ENCODE measurements at places on chromosomes 2 and 18.

DNA sequence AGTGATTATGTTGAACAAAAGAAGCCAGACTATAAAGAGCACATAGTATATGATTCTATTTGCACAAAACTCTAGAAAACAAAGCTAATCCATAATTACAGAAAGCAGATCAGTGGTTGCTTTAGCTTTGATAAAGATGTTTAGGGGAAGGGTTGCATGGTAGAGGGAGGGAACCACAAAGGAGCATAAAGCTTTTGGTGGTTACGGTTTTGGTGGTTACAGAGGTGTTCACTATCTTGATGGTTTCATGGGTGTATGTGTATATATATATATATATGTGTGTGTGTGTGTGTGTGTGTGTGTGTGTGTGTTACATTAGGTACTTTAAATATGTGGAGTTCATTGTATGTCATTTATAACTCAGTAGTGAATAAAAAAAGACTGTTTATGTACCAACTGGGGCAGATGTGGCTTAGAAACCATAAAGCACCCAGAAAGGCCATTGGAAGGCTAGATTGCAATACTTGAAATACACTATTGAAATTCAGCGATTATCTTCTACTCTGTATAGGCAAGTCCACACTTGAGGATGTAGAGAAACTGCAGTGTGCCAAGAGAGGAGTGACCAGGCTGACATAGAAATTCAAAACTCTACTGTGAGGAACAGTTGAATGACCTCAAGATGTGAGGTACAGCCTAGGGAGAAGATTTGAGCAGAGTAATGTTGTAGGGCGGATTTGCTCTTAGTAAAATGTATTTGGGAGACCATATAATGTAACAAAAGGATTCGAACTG lies 60.6 kb downstream of the CAB39 start:
- DNase-seq: no peak

DNA sequence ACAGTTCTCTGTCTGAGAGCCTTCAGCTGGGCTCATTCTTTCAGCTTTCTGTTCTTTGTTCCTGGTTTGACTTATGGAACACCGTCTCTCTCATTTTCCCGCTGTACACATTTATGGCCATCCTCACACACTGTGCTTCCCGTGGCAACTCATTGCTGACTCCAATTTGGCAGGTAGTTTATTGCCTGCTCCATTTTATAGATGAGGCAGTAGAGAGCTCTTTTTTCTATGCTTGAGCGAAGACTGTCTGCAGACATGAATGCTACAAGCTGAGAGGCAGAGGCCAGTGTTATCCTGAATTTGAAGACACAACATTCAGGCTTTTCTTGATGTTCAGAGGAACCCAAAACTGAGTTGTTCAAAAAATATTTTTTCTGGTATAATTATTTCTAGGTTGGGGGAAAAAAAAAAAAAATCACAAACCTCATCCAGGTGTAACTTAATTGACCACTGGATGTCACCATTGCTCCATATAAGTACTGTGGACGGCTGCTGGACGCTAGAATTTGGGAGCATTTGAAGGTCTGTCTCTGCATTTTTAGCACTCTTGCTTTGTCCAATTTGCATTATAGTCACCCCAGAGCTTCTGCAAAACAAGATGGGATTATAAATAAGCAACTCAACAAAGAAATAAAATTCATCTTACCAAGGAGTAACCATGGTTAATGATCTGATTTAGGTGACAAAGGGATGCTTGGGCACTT lies 83.5 kb downstream of the HRH4 start:
- DNase-seq: no peak

DNA sequence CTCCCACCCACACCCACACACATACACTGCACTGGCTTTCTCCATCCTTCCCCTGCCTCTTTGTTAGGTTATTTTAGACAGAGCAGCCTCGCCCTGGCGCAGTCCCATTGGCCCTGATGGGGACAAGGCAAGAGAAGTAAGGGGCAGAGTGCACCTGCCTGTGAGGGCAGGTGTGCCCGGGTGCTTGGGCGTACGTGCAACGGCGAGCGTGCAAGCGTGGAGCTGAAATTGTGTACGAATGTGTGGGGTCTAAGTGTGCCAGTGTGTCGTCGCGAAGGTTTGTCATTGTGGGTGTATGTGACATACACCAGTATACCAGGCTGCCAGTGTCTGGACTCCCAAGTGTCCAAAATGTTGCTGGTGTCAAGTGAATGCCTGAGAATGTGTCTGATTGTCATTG lies 544 bp downstream of the LRATD1 start:
- no peak for DNase-seq

GRCh38 chr18:47492691-47493090 lies 241.2 kb upstream of the SKOR2 start:
- no peak for DNase-seq

GRCh38 chr2:138035608-138036217 lies 71.4 kb downstream of the HNMT start:
- DNase-seq: no peak

- DNase-seq: no peak
These were observed 113.7 kb upstream of the MAP4K3 start for GRCh38 chr2:39550701-39551285.

GRCh38 chr18:43774497-43774896 lies 497.2 kb upstream of the SYT4 start:
- DNase-seq: no peak

DNA sequence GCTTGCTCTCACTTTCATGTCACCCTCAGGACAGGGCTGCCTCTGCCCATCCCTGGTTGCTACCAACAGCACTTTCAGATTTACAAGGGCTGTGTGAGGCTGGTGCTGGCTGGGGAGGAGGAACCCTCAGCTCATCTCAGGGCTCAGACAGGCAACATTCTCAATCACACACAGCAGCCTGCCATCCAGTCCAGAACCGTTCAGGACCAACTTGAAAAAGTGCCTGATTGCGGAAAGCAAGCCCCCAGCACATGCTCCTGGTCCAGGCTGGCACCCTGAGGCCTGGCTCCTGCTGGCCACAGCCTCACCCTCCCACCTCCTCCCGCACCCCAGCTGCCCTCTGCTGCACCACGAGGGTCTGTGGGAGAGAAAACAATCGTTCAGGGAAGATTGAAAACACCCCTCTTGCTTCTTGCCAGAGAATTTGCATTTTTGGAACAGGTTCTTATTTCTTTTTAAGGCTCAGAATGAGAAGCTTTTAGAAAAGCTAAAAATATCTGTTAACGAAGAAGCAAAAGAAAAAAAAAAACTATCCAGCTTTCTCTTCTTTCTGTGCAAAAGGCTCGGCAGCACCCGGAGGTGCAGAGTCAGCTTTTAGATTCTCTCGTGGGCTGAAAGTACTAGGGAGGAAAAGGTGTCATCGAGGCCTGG lies 403.8 kb upstream of the ID2 start:
- DNase-seq: no peak

DNA sequence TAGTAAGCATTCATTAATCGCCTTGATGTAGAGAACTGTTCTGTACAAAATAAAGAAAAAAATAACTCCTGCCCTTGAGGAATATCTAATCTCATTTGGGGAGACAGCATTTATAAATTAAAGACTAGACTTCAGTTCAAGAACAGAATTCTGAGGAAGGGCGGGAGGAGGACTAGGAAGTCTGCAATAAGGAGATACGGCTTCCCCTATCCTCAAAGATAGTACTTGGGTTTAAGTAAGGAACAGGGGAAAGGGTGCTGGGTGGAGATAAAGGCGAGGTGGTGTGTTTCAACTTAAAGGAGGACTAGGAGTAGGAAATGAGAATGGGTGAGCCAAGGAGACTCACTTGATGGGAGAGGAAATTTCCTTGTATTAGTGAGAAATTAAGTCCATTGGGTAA lies 121.9 kb upstream of the MSTN start:
- DNase-seq: no peak

DNA sequence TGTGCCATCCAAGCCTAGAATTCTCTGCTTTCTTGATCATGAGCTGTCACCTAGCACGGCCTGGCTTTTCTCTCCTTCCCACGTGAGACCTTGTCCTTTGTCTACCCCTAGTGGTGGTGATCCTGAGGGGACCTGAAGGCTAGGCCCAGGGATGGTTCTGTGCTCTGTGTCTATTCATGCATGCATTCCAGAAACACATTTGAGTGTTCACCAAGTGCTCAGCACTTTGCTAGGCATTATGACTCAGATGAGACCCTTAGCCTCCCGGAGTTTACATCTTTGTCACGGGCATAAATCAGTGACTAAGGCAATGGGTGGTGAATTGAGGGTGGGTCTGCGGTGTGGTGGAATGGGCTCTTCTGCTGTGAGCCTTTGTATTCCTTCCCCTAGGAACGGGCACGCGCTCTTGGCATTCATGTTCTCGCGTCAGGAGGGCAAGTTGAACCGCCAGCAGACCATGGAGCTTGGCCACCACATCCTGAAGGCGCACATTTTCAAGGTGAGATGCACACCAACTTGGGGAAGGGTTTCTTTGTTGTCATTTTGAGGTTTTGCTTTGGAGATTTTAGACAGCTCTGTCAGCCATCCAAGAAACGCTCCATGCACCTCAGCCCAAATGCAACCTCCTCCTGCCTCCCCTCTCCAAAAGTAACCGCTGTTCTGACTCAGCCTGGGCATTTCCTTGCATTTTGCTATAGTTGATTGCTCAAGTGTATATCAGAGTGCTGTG lies 100.9 kb downstream of the WDSUB1 start:
- DNase-seq: no peak

DNA sequence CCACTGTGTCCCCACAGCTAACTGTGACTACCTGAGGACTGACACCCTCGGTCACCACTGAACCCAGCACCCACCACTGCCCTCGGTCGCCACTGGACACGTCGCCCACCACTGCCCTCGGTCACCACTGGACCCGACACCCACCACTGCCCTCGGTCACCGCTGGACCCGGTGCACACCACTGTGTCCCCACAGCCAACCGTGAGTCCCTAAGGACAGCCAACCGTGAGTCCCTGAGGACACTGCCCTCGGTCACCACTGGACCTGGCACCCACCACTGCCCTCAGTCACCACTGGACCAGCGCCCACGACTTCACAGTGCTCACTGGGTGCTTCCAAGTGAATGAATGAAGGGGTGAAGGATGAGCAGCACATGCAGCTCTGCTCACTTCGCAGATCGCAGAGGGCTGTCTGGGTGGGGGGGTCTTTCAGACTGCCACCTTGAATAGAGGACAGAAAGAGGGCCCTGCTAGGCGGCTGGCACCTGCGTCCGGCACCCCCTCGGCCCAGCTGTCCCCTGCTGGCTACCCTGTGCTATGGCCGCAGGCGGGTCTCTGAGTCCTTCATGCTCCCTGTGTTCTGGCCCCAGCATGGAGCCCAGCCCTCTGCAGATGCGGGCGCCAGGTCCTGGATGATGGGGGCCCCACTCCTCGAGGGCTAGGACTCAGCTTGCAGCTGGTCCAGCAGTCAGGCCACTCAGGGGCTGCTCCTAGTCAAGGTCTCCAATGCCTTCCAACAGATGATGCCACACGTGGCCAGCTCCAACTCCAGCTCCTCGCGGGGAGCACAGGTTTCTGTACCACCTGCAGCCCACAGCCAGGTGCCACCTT lies 51.4 kb upstream of the GPC1 start:
- DNase-seq: no peak

- no peak for DNase-seq
These were observed 191.4 kb downstream of the PDE11A start for GRCh38 chr2:177881008-177881747.

GRCh38 chr2:158205215-158205614 lies 103.5 kb downstream of the UPP2 start:
- DNase-seq: no peak

GRCh38 chr18:58208207-58208932 lies 164.3 kb downstream of the NEDD4L start:
- DNase-seq: no peak

DNA sequence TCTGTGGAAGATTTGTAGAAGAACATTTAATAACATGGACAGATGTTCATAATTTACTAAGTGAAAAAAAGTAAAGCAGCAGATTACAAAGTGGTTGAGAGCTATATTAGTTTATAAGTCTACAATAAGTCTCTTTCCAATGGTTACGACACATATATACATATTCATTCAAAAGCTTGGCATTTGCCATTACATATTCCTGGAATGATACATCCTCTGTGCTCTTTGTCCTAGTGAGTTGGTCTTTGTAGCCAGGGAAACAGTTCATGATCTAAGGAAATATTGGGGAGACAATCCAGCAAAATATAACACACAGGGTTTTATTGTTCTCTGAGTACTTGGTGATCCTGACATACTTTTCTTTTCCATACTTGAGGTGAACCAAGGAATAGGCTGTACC lies 32.5 kb upstream of the SOS1 start:
- no peak for DNase-seq

- DNase-seq: no peak
These were observed 144.1 kb downstream of the ZFP36L2 start for GRCh38 chr2:43082111-43082894.

DNA sequence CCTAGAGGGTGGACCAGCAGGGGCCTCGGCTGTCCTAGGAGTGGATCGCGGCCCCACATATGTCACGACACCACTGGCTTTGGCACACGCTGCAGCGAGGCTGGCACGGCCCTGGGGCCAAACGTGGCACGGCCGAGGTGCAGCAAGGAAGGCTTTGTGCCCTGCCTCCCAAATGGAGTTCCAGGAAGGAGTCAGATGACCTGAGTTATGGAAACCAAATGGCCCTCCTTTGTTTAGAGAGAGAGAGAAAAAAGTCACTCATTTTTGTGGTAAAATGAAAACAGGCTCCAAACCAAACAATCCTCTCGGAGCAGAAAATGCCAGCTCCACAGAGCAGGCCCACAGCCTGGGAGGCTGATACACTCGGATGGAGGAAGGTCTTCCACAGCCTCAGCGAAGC lies 105.6 kb downstream of the ANTXR1 start:
- DNase-seq: no peak

- DNase-seq: no peak
These were observed 65.4 kb downstream of the POLE4 start for GRCh38 chr2:75023666-75024455.

DNA sequence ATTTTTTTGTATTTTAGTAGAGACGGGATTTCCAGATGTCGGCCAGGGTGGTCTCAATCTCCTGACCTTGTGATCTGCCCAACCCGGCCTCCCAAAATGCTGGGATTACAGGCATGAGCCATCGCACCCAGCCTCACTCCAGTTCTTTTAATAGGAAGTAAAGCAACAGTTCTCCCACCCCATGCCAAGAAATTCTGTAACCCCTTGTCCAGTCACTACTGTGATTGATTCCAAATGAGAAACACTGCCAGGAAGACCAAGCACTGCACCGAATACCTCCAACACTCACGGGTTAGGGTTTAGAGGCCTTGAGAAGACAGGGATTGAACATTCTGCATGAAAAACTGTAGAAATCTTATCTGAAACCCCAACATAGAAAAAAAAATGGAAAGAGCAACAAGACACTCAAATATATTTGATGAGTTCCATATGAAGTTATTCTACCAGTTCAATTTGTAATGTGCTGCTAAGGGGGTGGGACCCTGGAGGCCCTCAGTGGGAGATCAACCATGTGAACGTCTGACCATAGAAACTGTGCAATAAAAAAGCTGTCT lies 48.2 kb upstream of the BIN1 start:
- no peak for DNase-seq

DNA sequence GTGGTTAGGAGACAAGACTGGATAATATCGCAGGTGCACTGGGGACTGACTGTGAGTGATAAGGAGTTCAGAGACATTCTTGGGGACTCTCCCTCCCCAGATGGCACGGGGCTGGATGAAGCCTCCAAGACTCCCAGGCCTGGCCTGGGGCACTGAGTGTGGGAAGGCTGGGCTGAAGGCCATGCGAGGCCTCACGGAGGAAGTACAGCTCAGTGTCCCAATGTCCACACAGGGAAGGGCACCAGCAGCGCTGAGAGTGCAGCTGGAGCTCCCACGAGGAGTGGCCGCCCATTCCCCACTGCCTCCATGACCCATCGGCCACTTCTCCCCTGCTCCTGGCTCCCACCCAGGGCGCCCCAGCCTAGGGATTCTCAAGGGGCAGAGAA lies 6.5 kb downstream of the MFSD2B start:
- no peak for DNase-seq

Measured in NCI-H187 (cell line).